ENCODE measurements at places on chromosomes 11 and 22. TPM values are rescaled to one million over a fixed set of nuclear protein-coding genes. Genes with fewer than 3 reads are reported as not detected.
A peak's percentile ranks its signal among the peaks of the same experiment; 100 is the strongest.

- no peaks in the 10 kb centered on the region for H3K27me3 ChIP-seq
- peaks cover 30% of the 10 kb centered on the region for H3K4me1 ChIP-seq
- DNase-seq: peak; percentile 92
Observed at GRCh38 chr22:33658775-33659174, 261.5 kb downstream of the LARGE1 start.

- H3K27me3 ChIP-seq: no peaks in the 10 kb centered on the region
- no peaks in the 10 kb centered on the region for H3K36me3 ChIP-seq
- H3K4me1 ChIP-seq: no peaks in the 10 kb centered on the region
- no peak overlapping the region for H3K27ac ChIP-seq
- no peak for DNase-seq
- H3K4me3 ChIP-seq: no peak overlapping the region
Observed at GRCh38 chr11:42251984-42252383, 792.5 kb upstream of the LRRC4C start.

- peaks cover 22% of the 10 kb centered on the region for H3K4me1 ChIP-seq
- H3K4me3 ChIP-seq: peak overlapping the region; percentile 49
- no peaks in the 10 kb centered on the region for H3K36me3 ChIP-seq
Observed at GRCh38 chr11:16925561-16926065, 88.6 kb downstream of the PLEKHA7 start.

The CNTF gene
- not detected for total RNA-seq

The APOA1 gene
- total RNA-seq: 2.2 TPM

GRCh38 chr11:65861533-65862183 is 1.4 kb downstream of the MUS81 start:
- no peaks in the 10 kb centered on the region for H3K27me3 ChIP-seq
- H3K4me3 ChIP-seq: peak overlapping the region; percentile 100
- H3K4me1 ChIP-seq: peaks cover 36% of the 10 kb centered on the region
- DNase-seq: no peak

The TRIM66 gene
- 12.8 TPM for total RNA-seq

DNA sequence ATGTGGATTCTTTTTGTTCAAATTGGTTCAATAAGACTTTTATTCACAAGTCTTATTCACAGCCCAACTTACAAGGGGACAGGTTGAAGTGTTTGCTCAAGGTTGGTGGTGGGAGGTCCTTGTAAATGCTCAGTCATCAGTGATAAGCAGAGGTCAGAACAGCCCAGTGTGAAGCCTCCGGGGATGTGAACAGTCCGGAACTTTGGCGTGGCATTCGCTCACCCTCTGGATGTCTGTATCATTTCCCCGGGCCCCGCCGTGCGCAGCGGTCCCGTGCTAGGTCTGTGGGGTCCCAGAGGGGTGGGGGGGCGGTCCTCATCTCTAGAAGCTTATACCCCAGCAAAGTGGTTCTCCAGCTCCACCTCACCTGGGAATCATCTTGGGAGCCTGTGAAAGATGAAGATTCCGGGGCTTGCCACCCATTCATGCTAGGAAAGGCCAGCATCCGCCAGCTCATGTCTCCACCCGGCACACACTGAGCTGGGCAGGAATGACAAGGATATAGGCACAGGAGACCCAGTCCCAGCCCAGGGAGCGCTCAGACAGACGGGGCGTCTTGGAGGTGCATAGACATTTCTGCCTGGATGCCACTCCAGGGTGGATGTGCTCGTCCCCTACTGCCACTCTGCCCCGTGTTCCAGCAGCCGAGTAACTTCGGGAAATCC is 327.5 kb downstream of the TBC1D22A start:
- H3K4me3 ChIP-seq: peak overlapping the region; percentile 34
- H3K4me1 ChIP-seq: peaks cover 8% of the 10 kb centered on the region
- no peaks in the 10 kb centered on the region for H3K36me3 ChIP-seq
- no peak for DNase-seq

DNA sequence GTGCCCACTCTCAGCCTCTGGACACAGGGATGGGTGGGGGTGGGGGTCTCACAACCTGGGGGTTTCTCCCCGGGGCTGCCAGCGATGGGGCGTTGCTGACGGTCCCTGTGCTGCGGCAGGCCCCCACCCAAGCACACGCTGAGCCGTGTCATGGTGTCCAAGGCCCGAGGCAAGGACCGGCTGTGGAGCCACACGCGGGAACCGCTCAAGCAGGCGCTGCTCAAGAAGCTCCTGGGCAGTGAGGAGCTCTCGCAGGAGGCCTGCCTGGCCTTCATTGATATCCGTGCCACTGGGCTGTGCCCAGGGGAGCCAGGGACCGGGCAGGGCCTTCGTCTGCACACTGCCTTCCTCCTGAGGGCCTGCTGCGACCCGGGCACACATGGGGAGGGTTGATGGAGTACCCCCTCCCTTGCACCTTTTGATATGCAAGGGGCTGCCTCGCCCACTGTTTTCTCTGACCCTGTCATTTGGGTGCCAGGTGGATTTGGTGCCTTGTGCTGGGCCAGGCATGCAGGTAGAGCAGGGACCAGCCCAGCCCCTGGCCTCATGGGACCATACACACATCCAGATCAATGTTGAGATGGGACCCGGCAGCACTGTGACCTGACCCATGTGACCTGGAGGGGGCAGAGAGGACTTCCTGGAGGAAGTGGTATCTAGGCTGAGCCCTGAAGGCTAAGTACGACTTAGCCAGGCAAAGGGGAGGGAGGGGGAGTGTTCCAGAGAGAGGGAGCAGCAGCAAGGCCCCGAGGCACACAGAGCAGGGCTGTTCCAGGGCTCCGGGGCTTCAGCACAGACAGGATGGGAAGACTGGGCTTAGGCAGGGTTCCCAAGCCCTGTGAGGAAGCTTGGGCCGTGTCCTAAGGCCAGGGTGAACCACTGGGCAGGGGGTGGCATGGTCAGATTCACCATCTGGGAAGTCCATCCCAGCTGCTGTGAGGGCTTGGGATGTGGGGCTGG is 75.2 kb downstream of the MYO7A start:
- no peak for DNase-seq
- no peak overlapping the region for H3K27ac ChIP-seq
- no peaks in the 10 kb centered on the region for H3K27me3 ChIP-seq
- no peak overlapping the region for H3K4me3 ChIP-seq
- H3K4me1 ChIP-seq: no peaks in the 10 kb centered on the region
- H3K36me3 ChIP-seq: no peaks in the 10 kb centered on the region

The MEI1 gene
- total RNA-seq: 6.4 TPM

DNA sequence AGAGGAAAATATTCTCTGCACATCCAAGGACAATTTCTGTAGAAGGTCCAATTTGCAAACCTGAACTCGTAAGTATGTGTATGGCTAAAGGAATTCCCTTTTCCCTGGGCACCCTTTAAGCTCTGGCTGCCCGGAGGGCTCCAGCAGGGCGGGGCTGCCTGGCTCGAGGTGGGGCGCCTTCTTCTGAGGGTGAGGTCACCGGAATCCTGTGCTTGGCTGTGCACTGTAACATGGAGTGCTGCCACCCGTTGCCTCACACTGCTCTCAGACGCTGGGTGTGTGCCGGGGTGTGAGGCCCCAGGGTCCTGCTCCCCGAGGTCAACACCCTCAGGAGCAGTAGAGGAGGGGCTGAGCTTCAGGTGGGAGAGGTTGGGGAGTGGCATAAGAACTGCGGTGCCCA is 61.5 kb downstream of the SYN3 start:
- peaks cover 47% of the 10 kb centered on the region for H3K4me1 ChIP-seq
- no peak overlapping the region for H3K4me3 ChIP-seq
- no peak for DNase-seq
- H3K36me3 ChIP-seq: no peaks in the 10 kb centered on the region

The OSM gene
- not detected for total RNA-seq

- H3K4me1 ChIP-seq: peaks cover 57% of the 10 kb centered on the region
- H3K36me3 ChIP-seq: no peaks in the 10 kb centered on the region
- peak overlapping the region; percentile 85 for H3K4me3 ChIP-seq
Observed at GRCh38 chr11:110293389-110293788, 3.0 kb downstream of the RDX start.

DNA sequence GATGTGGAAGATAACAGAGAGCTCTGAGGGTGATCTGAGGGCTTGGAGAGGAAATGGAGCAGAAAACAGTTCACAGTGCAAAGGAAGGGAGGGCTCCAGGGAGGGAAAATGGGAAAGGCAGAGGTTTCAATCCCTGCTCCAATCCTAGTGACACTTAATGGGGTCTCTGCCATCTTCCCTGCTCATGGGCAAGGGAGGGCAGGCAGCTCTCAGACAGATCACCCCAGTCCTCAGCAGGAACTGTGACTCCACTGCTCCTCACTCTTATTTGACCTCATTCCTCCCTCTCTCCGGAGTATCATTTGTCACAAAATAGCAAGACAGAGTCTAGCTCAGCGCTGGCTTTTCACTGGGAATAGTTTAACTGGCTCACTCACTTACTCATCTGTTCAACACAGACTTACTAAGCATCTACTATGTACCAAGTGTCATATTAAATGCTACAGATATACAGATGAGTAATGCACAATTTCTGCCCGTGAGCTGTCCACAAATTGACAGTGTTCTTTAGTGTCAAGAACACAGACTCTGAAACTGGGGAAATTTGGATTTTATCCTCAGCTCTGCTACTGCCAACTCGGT is 817.4 kb downstream of the OPCML start:
- no peak for DNase-seq
- H3K36me3 ChIP-seq: no peaks in the 10 kb centered on the region
- no peaks in the 10 kb centered on the region for H3K27me3 ChIP-seq
- H3K4me3 ChIP-seq: no peak overlapping the region

DNA sequence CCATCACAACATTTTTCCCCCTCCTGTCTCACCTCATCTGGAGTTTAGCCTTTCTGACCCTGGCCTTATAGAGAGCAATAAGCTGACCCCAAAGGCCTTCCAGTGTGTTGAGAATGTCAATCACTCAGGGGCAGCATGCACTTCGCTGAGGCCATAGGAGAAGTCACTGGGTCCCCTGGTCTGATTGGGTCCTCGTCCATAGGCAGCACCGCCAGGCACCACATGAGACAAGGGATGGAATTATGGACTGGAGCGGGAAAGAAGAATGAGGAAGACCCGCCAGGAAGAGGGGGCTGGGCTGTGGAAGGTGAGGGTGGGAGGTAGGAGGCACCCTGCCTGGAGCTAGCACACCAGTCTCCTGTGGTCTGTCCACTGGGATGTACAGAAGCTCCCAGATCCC is 72.9 kb downstream of the DSCAML1 start:
- H3K27me3 ChIP-seq: no peaks in the 10 kb centered on the region
- H3K4me3 ChIP-seq: no peak overlapping the region
- no peak overlapping the region for H3K27ac ChIP-seq
- H3K36me3 ChIP-seq: no peaks in the 10 kb centered on the region

- H3K4me3 ChIP-seq: no peak overlapping the region
- no peaks in the 10 kb centered on the region for H3K27me3 ChIP-seq
- no peaks in the 10 kb centered on the region for H3K36me3 ChIP-seq
- no peaks in the 10 kb centered on the region for H3K4me1 ChIP-seq
Observed at GRCh38 chr22:46696229-46696518, 41.9 kb downstream of the CERK start.

GRCh38 chr11:75283391-75283931 is 42.9 kb downstream of the TPBGL start:
- H3K27me3 ChIP-seq: no peaks in the 10 kb centered on the region
- H3K4me3 ChIP-seq: no peak overlapping the region
- no peaks in the 10 kb centered on the region for H3K4me1 ChIP-seq
- no peak overlapping the region for H3K27ac ChIP-seq
- no peak for DNase-seq

GRCh38 chr22:30080805-30081204 is 541 bp downstream of the HORMAD2 start:
- no peaks in the 10 kb centered on the region for H3K36me3 ChIP-seq
- no peaks in the 10 kb centered on the region for H3K27me3 ChIP-seq
- no peaks in the 10 kb centered on the region for H3K4me1 ChIP-seq
- no peak overlapping the region for H3K4me3 ChIP-seq

DNA sequence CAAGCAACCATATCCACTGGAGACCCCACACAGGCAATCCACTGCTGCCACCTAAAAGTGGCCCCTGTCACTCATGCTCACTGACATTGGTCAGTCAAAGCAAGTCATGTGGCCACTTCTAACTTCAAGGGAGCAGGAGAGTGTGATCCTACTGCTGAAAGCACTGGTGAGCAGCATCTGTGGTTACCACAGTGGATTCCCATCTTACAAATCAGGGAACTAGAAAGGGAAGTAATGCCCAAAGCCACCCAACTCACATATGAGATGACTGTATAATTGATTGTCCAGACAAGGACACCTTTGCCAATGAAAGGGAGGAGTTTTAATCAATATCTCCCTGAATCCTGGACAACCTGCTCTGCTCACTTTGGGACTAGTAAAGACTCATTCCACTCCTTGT is 17.7 kb downstream of the RCN1 start:
- DNase-seq: no peak
- peaks cover 5% of the 10 kb centered on the region for H3K36me3 ChIP-seq
- no peak overlapping the region for H3K4me3 ChIP-seq
- H3K4me1 ChIP-seq: no peaks in the 10 kb centered on the region
- H3K27me3 ChIP-seq: no peaks in the 10 kb centered on the region

The MFNG gene
- total RNA-seq: 15.2 TPM

- DNase-seq: no peak
- no peaks in the 10 kb centered on the region for H3K36me3 ChIP-seq
- peaks cover 30% of the 10 kb centered on the region for H3K4me1 ChIP-seq
- no peak overlapping the region for H3K27ac ChIP-seq
- no peak overlapping the region for H3K4me3 ChIP-seq
Observed at GRCh38 chr11:35257281-35257680, 118.3 kb downstream of the CD44 start.

DNA sequence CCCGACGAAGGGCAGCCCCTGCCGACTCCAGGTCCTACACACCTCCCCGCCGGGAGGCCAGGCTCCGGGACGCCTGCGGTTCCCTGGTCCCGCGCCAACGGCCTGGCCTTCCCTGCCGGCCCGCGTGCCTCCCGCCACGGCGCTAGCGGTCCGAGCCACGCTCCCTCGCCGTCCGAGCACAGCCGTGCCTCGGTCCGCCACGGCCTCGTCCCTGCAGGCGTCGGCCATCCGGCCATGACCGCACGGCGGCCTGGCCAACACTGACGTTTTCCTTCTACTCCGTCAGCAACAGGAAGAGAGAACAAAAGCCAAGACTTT is 532 bp downstream of the EIF4G2 start:
- no peaks in the 10 kb centered on the region for H3K27me3 ChIP-seq
- peaks cover 39% of the 10 kb centered on the region for H3K4me1 ChIP-seq

DNA sequence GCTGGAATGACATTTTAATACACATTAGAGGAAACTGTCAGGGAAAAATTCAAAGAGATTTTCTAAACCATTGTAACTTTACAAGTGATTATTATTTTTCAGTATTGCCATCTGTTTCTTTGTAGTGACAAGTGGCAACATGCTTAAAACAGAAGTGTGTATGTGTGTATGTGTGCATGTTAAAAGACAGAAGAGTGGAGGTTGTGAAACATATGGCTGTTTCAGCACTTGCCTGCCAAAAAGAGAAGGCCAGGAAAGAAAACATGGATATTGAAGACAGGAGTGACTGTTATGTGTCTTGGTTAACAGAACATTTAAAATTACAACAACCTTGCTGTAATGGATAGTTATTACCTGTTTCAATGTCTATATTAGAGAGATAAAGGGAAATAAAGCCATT is 24.3 kb upstream of the VWA5A start:
- no peak overlapping the region for H3K4me3 ChIP-seq
- no peak for DNase-seq
- H3K4me1 ChIP-seq: no peaks in the 10 kb centered on the region
- H3K36me3 ChIP-seq: no peaks in the 10 kb centered on the region
- H3K27ac ChIP-seq: no peak overlapping the region

The F2 gene
- not detected for total RNA-seq

The LDHAL6A gene
- not detected for total RNA-seq
